NB4 (cell line): ENCODE measurements at places on chromosomes 5 and 9.

DNA sequence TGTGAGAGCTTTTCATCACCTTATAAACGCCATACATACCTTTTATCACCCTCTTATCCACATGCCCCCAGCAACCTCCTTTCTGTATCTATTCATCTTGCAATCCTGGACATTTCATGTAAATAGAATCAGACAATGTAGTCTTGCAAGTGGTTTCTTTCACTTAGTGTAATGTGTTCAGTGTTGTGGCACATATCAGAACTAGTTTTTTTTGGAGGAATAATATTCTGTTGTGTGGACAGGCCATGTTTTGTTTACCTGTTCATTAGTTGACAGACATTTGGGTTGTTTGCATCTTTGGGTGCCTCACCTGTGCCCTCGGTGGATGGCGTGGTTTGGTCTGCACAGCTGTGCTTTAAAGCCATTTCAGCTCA is 1.3 kb downstream of the SQSTM1 start:
- no peak for DNase-seq

DNA sequence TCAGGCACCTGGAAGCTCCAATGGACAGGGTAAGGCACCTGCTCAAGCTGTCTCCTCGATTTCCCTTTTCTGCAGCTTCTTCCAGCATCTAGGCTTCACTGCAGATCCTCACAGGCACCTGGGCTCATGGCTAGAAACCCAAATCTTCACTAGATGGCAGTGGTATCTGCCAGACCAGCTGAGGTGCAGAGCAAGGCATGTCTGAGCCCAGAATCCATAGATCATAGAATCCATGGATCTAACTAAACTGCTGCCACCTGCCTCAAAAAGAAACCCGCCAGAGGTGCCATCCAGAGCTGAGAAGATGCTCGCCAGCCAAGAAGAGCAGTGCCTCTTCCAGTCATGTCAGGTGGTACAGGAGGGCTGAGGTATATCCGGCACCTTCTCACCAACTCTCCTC is 6.9 kb downstream of the SHC3 start:
- no peak for DNase-seq

- DNase-seq = no peak
These were observed 27.4 kb downstream of the INVS start for GRCh38 chr9:100126423-100126822.

- DNase-seq = no peak
These were observed 98.7 kb downstream of the RANBP17 start for GRCh38 chr5:170960567-170960966.

DNA sequence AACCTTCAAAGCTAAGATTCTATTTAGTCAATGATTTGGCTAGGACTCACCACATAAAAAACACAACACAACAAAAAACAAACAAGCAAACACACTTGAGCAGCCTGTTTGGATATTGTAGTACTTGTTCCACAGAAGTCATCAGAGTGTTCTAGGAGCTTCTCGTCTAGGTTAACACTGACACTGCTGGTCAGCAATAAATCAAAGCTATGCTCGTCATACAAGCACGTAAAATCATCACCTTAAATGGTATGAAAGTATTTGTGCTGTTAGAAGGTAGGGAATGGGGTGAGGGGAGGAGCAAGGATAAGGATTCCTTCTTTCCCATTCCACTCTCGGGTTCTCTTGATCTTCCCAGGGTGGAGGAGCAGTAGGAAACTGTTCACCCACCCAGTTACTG is 88.0 kb downstream of the ARL15 start:
- no peak for DNase-seq
